Activated T-helper 1 cell treated with anti-CD3 and anti-CD28 coated beads, Interleukin-2, amount 50 U/mL, for 16 hours (primary cell): ENCODE measurements at places on chromosomes 3 and 15.

GRCh38 chr3:22691856-22692628, 511.1 kb upstream of the UBE2E2 start:
- DNase-seq = no peak

DNA sequence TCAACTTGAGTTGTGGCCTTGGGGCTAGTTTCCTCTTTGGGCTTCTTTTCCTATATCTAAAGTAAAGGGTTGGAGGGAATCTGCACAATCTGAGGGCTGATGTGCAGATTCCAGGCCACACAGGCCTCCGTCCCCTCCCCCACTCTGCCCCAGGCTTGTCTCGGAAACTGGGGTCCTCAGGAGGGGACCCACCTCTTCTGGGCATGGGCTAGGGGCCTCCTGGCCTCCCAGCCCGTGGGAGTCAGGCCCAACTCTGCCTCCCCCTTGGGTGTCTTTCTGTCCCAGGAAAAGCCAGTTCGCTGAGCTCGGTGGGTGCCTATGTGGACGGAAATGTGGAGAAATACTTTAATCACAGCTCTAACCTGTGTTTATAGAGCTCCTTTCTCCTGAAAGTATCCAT, 4.8 kb downstream of the SMAD6 start:
- no peak for DNase-seq

GRCh38 chr3:116306720-116307119, 138.6 kb downstream of the LSAMP start:
- DNase-seq = no peak

DNA sequence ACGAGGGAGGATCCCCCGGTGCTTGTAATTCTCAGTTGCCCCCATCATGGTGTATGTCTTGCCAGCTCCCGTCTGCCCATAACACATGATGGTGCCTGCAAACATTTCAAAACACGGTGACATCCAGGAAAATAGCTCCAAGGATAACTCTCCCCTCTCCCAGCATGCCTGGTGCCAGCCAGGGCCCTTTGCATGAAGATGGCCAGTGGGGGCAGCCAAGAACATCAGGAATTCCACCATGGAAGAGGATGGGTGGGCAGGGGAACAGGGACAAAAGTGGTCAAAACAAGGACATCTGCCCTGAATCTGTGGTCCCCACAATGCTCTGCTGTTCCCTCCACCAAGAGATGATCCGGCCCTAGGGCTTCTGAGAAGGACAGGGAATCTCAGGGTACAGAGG, 9.0 kb downstream of the KIF9 start:
- DNase-seq = no peak

DNA sequence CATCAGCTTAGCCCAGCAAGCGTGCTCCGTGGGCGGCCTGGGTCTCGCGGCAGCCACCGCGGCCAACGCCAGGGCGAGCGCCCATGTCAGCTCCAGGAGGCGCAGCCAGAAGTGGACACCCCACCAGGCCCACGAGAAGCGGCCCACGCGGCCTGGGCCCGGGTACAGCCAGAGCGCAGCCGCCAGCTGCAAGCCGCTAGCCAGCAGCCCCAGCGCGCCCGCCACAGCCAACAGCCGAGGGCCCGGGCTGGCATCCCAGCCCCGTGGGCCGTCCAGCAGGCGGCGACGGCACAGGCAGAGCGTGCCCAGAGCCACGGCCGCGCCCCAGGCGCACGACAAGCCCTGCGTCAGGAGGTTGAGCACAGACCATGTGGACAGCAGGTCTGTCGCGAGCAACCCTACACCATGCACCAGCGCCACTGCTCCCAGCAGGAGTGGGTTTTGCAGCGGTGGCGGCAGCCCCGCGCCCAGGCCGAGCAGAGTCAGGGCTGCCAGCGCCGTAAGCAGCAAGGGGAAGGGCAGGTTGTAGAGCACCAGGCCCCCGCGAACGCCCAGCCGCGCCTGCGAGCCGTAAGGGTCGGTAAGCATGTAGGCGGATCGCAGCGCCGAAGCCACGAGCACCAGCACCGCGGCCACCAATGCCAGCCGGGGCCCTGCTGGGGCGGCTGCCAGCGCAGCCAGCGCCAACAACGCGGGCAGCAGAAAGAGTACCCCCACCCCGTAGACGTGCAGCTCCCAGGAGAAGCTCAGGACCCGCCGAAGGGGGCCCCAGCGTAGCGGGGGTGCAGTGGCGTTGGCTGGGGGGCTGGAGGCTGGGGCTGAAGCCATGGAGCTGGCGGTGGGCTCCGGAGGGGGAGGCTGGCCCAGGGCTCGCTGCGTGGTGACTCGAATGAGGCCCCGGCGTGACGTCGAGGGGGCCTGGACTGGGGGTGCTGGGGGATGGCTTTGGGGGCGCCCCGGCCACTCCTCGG, 4.9 kb downstream of the PRRT3 start:
- no peak for DNase-seq

DNA sequence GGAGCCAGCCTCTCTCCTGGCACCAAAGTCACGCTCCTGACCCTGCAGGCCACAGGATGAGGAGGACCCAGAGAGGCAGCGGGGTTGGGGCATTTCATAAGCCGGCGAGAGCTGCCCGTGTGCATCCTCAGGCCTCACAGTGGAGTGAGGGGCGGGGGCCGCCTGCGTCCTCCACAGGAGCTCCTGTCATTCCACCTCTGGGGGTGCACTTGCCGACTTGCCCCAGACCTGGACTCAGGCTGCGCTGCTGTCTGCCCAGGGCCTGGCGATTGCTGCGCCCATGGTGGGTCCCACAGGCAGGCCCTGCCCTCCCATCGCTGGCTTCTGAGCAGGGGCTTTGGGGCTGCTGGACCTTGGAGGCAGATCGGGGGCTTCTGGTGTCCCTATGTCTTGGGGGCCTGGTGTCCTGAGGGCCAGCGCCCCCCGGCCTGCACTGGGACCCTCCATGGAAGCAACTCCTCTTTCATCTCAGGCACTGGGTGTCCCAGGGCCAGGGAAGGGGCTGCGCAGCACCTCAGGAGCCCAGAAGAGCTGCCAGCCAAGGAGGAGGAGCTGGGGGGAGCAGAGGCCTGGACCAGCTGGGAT, 184.0 kb downstream of the GOLGA6L6 start:
- no peak for DNase-seq
